ENCODE measurements at places on chromosomes 11 and 22.

DNA sequence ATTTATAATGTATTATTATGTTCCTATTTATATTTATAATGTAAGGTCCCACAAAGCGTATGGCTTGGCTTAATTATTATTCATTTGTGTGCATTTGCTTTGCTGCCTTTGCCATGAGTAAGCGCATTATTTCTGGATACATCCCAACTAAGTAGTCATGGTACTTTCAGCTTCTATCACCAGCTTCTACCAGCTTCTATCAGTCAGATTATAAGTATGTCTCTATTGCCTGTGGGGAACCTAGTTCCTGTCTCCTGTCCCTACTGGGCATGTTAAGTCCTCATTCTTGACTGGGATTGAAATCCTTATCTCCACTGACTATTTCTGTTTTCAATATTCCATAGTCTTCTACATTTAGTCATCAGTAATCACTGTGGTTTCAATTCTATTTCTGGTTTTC lies 33.5 kb upstream of the OR10W1 start:
- DNase-seq = no peak

- DNase-seq = no peak
Observed at GRCh38 chr11:112132737-112133136, 31.2 kb downstream of the IL18 start.

GRCh38 chr11:46239801-46240061 lies 37.7 kb upstream of the CREB3L1 start:
- no peak for DNase-seq

DNA sequence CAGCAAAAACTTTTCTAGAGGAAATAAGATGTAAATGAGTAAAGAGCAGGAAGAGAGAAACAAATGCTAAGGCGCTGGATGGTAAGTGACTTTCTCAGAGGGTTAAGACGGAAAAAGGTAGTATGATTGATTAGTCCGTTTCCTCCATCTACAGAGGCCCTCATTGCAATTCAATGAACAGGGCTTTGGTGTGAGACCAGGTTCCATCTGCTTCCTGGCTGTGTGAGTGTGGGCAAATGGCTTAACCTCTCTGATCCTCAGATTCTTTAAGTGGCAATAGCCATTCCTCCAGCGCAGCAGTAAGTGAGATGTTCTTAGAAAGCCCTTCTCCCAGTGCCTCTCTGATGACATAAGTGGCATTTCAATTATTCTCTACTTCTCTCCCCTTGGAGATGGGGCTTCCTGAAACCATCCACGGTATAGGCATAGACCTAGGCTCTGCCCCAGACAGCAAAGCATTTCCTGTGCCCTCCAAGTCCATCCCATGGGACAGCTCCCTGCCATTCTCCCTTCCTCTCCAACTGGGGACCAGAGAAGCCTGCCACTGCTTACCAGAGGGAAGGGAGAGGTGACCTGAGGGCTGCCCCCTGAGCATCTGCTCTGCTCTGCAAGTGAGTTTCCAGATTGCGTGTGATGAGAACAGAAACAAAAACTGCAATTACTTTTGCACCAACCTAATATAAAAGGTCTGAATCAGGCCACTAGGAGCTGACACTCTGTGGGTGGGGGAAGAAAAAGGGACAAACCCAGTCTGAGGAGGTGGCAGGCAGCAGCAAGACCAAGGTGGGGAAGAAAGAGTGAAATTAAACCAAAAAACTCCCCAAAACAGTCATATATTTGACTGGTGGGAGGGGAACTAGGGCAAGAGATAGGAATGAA lies 12.7 kb upstream of the CD44 start:
- DNase-seq = no peak

GRCh38 chr11:8533332-8533731 lies 60.7 kb downstream of the STK33 start:
- no peak for DNase-seq

GRCh38 chr11:5922749-5923426 lies 19.2 kb upstream of the OR56A3 start:
- DNase-seq = no peak

- DNase-seq = no peak
Observed at GRCh38 chr11:61113201-61113600, 10.9 kb downstream of the CD5 start.

GRCh38 chr11:67371911-67372320 lies 1.5 kb downstream of the CLCF1 start:
- no peak for DNase-seq

- no peak for DNase-seq
Observed at GRCh38 chr11:72141066-72141465, 5.5 kb downstream of the FOLR3 start.

GRCh38 chr11:58625826-58626460 lies 3.5 kb downstream of the CNTF start:
- no peak for DNase-seq

DNA sequence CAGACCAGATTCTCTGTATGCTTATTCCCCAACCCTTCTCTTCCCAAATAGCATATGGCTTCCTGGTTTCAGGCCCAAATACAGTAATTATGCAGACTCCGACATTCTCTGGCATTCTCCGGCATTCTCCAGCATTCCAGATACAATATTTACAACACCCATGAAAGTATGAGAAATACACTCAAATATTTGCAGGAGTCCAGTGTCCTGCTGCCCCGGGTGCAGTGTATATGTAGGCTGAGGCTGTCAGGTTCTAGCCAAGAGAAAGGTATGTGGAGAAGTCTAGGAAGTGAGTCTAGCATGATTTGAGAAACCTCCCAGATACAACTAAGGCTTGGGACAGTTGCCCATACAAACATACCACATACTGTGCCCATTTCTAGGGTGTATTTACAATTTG lies 160.7 kb downstream of the SOX6 start:
- no peak for DNase-seq

DNA sequence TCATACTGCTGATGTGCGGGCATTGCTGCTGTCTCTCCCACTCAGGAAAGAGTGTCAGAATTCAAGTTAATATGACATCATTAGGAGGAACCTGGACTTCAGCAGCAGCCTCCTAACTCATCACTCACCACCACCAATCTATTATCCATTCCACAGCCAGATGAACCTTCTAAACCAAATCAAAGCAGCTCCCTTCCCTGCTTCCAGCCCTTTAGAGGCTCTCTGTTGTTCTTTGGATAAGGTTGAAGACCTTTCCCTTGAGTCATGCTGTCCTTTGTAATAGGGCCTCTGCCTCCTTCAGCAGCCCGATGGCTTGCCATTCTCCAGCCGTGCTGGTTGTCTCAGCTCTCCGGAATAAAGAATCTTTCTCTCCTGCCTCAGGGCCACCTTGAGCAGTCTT lies 301.3 kb downstream of the DDX10 start:
- DNase-seq = no peak

DNA sequence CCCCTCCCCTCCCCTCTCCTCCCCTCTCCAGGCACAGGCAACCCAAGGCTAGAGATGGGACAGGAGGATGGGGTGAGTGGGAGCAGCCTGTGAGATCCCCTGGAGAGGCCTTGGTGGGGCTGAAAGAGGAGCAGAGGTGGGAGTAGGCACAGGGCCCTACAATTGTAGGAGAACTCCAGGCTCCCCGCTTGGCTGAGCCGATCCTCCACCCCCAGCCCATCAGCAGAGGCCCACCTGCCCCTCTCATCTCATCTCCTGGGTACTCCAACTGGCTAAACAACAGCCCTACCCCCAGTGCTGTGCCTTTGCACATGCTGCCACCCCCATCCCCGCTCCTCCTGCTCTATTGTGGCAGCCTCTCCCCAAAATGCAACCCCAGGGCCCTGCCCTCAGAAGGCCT lies 52.0 kb upstream of the A4GALT start:
- DNase-seq = no peak

DNA sequence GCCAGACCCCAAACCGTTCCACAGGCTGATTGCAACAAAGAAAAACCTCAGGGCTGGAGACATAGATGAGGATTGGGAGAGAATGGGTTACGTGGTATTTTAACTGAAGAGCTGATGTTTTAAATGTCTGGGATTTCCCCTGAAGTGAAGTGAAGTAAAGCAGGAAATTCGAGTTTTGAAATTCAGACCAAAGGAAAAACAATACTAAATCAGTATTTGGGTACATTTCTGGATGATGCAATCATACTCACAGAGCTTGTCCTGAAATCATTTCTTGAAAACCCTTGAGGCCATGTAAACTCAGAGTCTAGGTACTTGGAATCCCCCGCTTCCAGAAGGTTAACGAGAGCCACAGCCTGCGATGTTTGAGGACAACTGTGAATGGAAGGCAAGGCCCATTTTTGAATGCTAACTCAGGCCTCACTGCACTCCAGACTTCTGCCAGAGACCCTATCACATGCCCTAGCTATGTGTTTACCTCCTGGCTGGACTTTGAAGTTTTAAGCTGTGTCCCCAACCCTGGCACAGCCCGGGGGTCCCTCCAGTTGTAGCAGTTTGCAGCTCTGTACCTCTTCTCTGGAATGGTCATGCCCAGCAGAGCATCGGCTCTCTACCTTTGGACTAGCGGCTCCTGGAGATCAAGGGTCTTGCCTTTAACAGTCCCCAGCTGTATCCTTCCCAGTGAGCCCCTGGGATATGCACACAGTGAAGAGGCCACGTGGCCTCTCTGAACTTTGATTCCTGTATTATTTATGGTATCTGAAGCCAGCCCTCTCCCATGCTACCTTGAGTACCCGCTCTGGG lies 5.4 kb upstream of the FTH1 start:
- no peak for DNase-seq

DNA sequence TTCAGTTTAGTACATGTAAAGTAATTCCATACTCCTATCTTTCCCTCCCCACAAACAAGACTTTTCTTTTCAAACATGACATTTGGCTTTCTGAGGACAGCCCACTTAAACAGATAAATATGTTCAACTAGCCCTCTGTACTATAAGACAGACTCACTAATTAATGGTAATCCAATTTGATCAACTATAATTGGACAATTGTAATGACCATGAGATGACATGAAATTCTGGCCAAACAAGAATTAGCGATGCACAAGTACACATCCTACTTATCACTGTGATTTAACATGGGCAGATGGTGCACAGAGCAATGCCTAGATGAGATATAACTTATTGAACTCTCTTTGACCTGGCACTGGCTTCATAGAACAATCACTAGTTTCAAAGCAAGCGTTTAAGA lies 1033.7 kb upstream of the CCDC90B start:
- no peak for DNase-seq

DNA sequence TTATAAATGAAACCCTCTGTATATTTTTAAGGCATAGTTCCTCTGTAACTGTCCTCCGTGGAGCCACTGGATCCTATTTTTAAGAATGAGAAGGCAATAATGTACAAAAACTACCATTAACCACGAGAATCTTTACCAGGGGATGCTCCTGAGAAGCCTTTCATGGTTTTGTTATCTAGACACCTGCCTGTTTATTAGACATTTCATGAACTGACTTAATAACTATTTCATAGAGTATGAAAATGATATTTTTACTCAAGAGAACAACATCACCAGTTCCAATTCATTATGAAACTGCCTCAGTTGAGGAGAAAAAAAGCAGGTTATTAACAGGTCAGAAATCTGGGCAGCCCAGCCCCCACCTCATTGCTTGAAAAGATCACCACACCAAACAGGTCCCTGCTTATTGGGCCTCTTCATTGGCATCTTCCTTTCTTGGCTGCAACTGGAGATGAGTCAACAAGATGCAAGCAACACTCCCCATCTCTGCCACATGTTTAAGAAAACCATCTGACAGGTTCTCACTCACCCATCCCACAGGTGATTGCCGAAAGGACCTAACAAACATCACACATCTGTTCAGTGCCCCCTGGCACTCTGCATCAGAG lies 27.8 kb downstream of the ETS1 start:
- DNase-seq = no peak
